Caco-2 (cell line): ENCODE measurements at places on chromosomes 5 and 9. TPM values are rescaled to one million over a fixed set of nuclear protein-coding genes. Genes with fewer than 3 reads are reported as not detected.

MARCOL gene
- not detected in 2 replicates for total RNA-seq

DNA sequence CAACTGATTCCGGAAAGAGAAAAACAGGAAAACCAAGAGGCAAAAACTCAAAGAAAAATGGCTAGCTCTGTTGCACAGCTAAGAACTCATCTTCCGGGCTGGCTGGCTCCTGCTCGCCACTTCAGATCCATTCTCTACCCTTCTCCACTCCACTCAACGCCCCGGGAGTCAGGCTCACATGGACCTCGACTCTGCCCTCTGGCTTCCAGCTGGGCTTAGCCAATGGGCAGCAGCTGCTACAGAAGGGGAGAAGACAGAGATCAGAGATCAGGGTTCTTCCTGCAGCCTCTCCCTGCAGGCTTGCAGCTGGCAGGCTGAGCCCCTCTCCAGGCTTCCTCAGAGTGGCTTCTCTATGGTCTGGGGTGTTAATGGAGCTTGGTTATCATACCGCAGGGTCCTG is 187.5 kb downstream of the MED10 start:
- H3K27me3 ChIP-seq: no peaks in the 10 kb centered on the region
- no peaks in the 10 kb centered on the region for H3K4me1 ChIP-seq

GRCh38 chr9:93750045-93750444 is 173.7 kb downstream of the PHF2 start:
- DNase-seq: no peak
- H3K27me3 ChIP-seq: no peaks in the 10 kb centered on the region
- H3K4me1 ChIP-seq: no peaks in the 10 kb centered on the region
- H3K36me3 ChIP-seq: no peaks in the 10 kb centered on the region
- H3K27ac ChIP-seq: no peak overlapping the region

DNA sequence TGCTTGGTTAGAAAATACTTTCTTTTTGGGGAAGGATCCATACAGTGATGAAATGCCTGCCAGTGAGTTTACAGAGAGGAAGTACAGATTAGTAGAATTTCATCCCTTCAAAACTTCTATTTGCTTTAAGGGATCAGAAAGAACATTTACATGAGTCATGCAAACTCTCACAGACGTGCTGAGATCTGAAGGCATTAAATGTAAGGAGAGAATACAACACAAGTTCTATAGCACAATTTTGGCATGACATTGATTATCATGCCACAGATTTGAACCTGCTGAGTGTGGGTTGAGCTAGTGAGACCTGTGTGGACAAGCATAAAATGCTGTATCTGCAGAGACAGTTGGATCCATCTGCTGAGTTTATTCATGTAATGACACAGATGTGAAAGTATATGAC is 613.6 kb upstream of the SEMA6A start:
- no peak overlapping the region for H3K27ac ChIP-seq
- H3K4me3 ChIP-seq: no peak overlapping the region
- H3K36me3 ChIP-seq: no peaks in the 10 kb centered on the region
- no peaks in the 10 kb centered on the region for H3K27me3 ChIP-seq

GRCh38 chr9:121750715-121751623 is 99.5 kb downstream of the DAB2IP start:
- no peak overlapping the region for H3K4me3 ChIP-seq
- no peak for DNase-seq
- H3K36me3 ChIP-seq: no peaks in the 10 kb centered on the region
- H3K4me1 ChIP-seq: peaks cover 13% of the 10 kb centered on the region; the same call in 1 of the 2 replicates

GRCh38 chr9:14993061-14993800 is 83.0 kb upstream of the FREM1 start:
- no peaks in the 10 kb centered on the region for H3K4me1 ChIP-seq
- no peaks in the 10 kb centered on the region for H3K36me3 ChIP-seq
- H3K4me3 ChIP-seq: no peak overlapping the region
- no peak for DNase-seq
- no peaks in the 10 kb centered on the region for H3K27me3 ChIP-seq
- no peak overlapping the region for H3K27ac ChIP-seq
